ENCODE measurements at places on chromosomes 3 and 15.

GRCh38 chr3:73509816-73510215, 114.9 kb downstream of the PDZRN3 start:
- DNase-seq = no peak

GRCh38 chr3:127061641-127062040, 78.7 kb downstream of the PLXNA1 start:
- DNase-seq = no peak

DNA sequence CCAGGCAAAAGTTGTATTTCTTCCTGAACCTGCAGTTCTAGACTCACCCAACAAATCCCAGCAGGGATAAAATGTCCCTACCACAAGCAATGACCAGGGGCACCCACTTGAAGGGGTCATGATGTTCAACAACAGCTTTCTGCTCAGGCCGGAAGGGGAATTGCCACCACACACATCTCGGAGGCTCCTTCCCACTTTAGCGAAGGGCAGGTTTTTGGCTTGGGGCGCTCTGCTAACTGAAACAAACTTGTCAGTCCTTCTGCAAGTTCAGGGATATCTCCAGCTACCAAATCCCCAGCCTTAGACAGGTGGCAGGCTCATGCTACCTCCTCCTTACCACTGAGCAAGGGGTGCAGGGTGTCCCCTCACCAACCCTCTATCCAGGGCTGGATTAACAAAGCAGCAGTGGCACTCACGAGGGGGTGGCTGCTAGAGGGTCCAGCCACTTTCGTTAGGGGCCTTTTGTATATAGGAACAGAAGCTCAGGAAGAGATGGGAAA, 2.2 kb downstream of the ADCY5 start:
- DNase-seq = no peak

DNA sequence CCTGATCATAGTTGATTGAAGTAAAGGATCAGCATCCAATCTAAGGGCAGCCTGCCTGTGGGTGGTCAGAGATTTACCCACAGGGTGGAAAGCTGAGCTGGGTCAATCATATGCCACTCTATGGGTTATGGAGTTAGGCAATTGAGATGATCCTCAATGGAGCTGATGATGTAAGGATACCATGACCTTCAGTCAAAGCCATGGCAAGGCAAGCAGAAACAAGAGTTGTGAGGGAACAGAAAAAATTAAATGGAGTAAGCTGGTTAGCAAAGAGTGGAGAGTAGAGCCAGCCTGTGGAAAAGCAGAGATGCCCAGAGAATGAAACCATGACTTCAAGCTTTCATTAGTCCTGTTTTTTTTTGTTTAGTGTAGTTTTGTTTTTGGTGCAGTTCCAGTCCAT, 5.7 kb upstream of the IQGAP1 start:
- DNase-seq = no peak

GRCh38 chr3:59171491-59171890, 121.7 kb upstream of the CFAP20DC start:
- DNase-seq = no peak

DNA sequence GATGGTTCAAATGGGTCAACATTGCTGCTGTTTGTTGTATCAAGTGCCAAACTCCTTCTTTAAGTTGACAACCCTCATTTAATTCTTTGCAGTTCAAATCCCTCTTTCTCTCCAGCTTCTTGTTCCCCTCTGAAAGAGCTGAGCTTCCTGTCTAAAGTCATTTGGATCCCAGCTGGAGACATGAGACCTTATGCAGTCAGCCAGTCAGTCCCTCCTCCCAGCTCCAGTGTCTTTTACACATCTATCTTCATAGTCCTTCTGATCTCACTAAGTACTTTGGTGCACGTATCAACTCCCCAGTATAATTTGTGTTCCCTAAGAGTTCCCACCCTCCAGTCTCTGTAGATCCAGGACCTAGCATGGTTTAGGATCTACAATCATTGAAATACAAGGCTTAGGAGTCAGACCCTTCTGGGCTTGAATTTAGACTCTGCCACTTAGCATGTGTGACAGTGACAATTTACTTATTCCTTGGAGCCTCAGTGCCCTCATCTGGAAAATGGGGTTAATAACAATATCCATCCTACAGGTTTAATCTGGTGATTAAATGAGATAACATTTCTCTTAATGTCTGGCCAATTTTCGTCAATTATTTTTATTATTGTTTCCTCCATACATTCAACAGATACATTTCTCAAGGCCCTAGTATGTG, 102.8 kb upstream of the SEMA6D start:
- no peak for DNase-seq

DNA sequence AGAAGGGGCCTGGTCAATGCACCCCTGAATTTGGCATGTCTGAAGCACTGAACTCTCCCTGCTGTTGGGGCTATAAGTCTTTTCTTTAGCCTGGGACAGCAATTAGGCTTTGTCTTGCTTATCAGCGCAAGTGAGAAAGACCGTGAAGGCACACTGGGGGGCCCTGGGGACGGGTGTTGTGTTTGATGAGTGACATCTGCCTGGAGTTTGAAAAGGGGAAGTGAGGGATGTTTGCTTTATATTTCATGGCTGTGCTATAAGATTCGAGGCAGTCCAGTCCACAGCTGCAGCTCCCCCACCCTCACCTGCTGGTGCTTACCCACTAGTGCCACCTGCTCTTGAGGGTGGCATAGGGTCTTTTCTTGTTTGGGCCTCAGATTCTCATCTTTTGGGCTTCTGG, 44.8 kb downstream of the CEMIP start:
- DNase-seq = no peak

GRCh38 chr3:9450991-9451390, 53.6 kb downstream of the SETD5 start:
- no peak for DNase-seq

- DNase-seq = no peak
Measured at GRCh38 chr15:63815796-63816533, 17.8 kb downstream of the HERC1 start.

DNA sequence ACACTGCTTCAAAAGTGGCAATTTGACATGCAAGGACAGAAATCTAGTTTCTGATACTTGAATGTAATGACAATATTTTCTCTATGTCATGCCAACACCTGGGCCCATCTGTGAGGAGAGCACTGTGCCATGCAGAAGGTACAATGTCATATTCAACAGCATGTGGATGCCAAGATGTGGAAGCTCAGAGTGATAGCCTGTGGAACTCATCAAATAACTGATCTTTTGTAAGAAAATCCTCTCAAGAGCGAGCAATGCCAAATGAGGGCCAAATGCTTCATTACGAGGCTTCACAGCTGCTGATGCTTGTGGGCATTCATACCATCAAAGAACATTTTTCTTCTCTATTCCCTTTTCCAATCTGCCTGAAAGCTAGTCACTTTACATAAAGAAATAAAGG, 95.1 kb downstream of the ROBO1 start:
- no peak for DNase-seq

DNA sequence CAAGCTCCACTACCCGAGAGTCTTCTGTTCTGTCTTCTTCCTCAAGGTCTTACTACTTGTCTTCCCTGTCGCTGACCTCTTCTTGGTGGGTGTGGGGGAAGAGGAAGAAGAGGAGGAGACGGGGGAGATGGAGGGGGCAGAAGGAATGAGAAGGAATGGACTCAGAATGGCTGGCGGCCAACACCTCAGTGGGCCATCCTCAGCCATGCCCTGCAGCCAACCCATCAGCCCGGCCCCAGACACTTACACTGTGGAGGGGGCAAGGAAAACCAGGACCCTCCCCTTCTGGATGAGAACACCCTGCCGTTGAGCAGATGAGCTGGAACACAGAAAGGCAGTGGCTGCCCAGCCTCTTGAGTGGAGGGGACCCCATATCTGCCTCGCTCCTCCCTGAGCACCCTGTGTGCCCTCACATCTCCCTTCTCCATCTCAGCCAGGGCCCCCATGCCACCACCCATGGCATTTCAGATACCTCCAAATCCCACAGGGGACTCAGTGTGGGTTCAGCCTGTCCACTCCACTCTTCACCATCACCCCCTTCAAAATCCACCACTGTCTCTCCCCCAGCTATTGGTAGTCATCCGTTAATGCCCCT, 45.5 kb upstream of the PRR23E start:
- no peak for DNase-seq

- DNase-seq = no peak
Measured at GRCh38 chr15:99180086-99180963, 69.1 kb downstream of the TTC23 start.

- no peak for DNase-seq
Measured at GRCh38 chr3:171428321-171428787, 31.9 kb downstream of the TNIK start.

GRCh38 chr3:127719369-127719768, 46.6 kb downstream of the ABTB1 start:
- no peak for DNase-seq

DNA sequence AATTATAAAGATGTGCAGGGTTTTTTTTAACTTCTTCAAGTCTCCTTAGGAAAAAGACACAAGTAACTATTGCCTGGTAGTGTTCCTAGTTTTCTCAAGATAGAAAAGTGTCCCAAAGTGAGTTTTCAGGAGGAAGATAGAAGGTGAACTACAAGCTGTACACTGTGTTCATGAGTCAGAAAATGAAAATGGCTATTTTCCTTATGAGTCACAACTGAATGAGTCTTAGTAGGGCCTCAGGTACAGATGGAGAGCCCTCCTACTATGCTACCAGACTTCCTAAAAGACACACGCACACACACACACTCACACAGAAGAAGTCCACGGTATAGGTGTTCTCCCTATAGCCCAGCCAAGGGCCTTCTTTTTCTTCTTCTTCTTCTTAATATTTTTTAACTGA, 3.1 kb downstream of the MYO1E start:
- DNase-seq = no peak

DNA sequence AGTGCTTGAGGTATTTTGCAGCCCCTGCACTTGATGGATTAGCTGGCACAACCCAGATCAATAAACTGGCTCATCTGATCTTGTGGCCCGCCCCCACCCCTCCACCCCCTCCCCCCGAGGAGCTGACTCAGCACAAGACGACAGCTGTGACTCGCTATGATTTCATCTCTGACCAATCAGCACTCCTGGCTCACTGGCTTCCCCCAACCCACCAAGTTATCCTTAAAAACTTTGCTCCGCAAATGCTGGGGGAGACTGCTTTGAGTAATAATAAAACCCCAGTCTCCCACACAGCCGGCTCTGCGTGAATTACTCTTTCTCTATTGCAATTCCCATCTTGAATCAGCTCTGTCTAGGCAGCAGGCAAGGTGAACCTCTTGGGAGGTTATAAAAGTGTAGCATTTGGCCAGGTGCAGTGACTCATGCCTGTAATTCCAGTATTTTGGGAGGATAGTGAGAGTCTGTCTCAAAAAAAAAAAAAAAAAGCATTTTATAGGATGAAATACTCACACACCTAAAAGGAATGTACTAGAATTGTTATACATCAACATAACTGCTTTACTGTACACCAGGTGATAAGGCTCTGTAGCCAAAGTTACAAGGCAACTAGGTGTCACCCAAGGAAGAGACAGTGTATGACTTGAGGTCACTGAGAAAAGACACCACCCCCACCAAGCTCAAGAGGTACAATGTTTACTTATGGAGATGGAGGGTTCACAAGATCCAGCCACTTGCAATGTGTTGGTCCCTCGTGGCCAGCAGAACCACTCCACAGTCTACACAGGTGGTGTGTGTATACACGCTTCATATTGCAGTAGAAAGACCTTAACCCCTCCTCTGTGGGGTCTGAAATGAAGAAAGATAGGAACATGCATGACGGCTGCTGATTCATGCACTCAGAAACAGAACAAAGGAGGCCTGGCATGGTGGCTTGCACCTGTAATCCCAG, 8.6 kb downstream of the ZNF445 start:
- DNase-seq = no peak

GRCh38 chr3:50204804-50205412, at the start of gene SLC38A3:
Gene SLC38A3 (plus strand): TSS chr3:50205271. CDS start chr3:50214200, 8,929 bp downstream.
- no peak for DNase-seq

DNA sequence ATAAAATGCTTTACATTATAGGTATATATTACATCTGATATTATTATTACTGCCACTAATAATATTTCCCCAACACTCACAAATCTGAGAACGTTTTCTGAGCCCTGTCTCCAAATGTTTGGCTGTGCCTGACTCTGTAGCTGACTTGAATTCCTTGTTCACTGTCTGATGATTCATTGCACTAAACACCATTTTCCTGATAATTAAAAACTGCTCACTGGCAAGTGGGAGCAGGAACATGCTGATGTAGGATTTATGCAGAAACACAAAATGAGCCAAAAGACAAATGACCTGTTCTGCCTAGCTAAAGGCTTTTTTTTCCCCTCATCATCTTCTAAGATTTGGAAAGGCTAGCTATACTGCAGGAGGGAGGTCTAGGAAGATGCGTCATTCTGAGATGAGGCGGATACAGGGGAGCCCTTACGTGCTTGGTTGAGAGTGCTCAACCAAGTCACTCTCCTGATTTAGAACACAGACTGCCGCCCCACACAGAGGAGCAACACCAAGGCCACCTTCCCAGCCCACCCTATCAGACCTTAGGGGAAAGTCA, 380.7 kb downstream of the EPHB1 start:
- no peak for DNase-seq

DNA sequence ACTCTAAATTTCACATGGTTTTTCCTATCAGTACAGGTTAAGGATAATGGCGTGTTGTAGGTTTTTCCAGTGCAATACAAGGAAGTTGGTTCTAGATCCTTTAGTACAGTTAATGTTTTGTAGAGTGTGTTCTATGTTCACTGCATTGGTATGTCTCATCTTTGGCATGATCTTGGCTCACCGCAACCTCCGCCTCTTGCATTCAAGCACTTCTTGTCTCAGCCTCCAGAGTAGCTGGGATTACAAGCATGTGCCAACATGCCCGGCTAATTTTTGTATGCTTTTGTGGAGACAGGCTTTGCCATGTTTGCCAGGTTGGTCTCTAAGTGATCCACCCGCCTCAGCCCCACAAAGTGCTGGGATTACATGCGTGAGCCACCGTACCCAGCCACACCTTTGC, 30.4 kb downstream of the SNRPN start:
- DNase-seq = no peak

GRCh38 chr3:180058238-180058637, 21.5 kb upstream of the PEX5L start:
- DNase-seq = no peak

GRCh38 chr3:56917361-56918110, 115.8 kb upstream of the ARHGEF3 start:
- no peak for DNase-seq

GRCh38 chr15:82812994-82813393, 3.6 kb downstream of the WHAMM start:
- no peak for DNase-seq

GRCh38 chr3:187024536-187025226, 94.4 kb downstream of the ST6GAL1 start:
- DNase-seq = no peak

GRCh38 chr3:151328298-151328995, 902 bp downstream of the P2RY13 start:
- DNase-seq = no peak

GRCh38 chr15:25773248-25773647, 89.9 kb downstream of the ATP10A start:
- no peak for DNase-seq

GRCh38 chr3:58588030-58588614, 10.9 kb upstream of the FAM107A start:
- DNase-seq = no peak

DNA sequence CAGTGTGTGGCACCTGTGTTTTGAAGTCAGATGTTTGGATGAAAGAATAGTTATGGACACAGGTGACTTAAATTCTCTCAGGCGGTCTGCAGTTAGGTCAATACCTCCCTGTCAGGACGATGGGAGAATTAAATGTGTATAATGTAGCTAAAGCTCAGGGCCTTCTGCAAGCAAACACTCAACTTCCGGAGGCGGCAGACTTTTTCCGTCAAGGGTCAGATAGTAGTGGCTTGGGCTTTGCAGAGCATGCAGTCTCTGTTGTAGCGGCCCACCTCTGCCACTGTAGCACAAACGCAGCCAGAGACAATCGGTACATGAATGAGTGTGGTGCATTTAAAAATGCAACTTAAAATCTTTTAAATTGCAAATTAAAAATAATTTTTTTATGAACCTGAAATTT, 47.4 kb downstream of the CMTM8 start:
- DNase-seq = no peak

- no peak for DNase-seq
Measured at GRCh38 chr3:181752202-181752671, 40.5 kb downstream of the SOX2 start.
